Stimulated activated CD4-positive, alpha-beta T cell treated with anti-CD3 and anti-CD28 coated beads, Interleukin-1b, Interleukin-23, amount 100 ng/mL, for 1 hour (primary cell): ENCODE measurements at places on chromosomes 3 and 15.

DNA sequence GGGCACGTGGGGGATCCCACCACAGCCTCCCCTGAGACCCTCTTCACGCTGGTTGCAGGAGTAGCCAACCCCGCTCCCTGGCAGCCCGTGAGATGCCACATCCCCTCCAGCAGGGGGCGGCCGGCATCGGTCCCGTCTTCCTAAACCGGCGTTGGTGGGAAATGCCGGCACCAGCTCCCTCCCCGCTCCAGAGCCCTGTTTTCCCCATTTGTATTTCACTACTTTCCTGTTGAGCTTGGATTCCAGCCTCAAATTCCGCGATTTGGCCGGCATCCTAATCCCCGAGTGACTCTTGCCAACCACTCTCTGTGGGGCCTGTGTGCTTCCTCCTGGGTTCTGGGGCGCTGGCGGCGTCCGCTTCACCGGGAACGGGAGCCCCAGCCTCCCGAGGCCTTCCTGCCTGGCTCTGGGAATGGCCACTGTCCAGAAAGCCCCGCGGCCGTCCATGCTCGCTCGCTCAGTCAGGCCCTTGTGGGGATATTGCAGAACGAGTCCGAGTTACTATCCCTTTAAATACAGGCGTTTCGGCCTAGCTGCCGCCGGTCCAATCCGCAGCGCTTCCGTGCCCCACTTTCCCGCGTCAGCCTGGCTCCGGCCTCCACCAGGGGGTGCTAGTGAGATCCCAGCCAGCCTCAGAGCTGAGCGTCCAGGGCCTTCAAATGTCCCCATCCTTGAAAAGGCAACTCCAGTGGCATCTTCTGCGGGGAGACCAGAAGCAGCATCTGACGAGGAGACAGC, 8.1 kb upstream of the ADAMTS17 start:
- peak; percentile 81 for DNase-seq

GRCh38 chr3:196842567-196843434, 24.9 kb upstream of the SENP5 start:
- no peak for DNase-seq

DNA sequence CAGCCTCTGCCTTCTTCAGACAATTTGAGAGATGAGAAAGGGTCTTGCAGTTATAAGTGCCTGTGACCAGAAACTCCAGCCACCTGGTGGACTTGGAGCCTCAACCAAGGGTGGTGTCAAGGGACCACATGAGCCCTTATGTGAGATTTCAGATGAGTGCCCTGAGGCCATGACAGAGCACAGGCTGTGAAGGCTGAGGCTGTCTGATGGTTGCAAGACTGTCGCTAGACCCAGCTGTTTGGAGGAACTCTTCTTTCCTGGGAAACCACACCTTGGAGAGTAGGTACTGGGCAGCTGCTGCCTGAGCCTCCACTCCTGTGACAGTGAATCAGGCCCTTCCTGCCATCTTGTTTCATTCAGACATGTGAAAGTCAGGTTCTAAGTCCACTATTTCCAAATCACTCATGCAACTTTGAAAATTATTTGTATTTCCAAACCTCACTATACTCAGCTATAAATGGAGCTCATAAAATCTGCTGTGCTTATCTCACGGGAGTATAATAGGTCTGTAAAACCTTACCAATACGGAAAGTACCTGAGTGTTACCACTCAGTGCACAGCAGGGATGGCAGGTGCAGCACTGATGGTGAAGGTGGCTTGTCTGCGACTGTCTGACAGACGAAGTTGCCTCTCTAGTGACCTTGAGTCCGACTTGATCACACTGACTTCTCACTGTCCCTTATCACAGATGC, 99.4 kb downstream of the RPL39L start:
- DNase-seq, result no peak

DNA sequence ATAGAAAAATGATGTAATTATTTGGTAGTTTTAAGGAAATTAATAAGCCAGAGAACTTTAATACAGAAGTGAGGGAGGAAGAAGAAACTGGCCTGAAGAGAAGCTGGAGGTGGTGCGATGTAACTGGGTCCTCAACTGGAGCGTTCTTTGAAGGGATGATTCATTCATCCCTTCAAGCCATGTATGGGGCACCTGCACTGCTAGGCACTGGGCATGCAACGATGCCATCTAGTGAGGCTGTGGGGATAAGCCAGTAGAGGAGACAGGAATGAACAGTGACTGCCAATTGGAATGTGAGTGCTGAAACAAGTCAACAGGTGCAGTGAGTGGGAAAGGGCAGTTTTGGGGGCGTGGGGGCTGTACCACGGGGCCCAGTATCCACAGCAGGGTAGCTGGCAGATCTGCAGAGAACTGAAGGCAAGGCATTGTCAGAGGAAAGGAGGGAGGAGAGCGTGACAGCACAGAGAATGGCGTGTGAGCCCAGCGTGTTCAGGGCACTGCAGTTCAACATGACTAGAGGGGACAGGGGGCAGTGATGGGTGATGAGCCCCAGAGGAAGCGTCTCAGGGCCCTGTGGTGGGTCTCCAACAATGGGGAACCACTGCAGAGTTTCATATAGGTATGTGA, 3.8 kb upstream of the KIF23 start:
- DNase-seq, result no peak

DNA sequence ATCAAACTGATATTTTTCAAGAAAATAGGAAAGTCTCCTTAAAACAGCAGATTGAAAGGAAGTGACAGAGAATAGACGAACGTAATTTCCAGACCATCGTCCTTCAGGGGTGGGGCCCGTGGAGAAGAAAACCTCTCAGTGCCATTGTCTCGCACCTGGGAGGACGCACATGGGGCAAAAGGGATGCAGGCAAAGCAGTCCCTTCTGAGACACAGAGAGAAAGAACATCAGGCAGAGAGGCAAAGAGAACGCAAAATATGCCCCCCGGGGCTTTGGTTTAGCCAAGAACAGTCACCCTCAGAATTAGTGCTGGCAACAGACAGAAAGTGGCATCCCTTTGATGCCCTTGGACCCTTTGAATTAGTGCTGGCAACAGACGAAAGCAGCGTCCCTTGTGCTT, 37.0 kb downstream of the MUC20 start:
- no peak for DNase-seq

DNA sequence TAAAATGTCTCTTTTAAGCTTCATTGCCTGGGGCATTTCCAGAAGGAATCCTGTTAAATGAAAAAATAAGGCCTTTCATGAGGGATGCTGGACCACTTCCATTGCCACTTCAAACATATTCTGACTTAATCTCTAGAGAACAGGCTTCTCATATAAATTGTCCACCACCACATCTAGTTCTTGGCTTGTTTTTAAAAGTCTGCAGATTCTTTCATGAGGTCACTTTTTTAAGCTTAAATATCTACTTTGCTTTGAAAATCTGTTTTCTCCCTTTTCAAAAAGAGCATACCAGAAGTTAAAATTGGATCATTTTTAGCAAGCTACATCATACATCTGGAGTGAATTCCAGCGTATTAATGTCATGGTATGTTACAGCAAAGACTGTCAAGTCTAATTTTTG, 131.6 kb downstream of the C3orf70 start:
- no peak for DNase-seq

DNA sequence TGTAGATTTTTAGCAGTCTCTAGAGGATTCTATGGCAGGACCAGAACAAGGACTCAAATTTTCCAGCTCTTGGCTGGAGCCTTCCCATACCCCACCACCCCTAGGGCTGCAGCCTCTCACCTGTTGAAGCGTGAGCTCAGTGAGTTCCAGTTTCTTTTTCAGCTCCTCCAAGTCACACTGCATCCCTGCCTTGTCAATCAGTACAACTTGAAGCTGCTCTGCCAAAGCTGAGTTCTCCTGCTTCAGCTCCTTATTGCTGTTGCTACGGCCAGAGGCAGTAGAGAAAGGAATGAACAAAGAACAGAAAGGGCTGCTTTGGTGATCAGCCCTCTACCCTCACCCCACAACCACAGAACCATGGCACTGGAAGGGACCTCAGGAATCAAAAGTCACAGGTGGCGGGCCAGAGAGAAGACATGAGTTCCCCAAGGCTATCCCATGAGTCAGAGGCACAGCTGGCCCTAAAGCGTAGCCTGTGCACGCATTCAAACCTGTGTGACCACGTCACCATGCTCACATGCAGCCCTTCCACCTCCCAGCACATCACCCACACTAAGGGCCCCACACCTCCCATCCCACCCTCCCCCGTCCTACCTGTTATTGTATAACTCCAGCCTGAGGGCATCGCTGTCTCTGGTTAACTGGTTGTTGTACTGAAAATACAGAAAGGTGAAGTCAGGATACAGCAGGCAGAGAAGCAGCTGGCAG, 83.3 kb upstream of the C2CD4B start:
- no peak for DNase-seq
